Mammary epithelial cell (primary cell): ENCODE measurements at places on chromosomes 2 and 18. TPM values are rescaled to one million over a fixed set of nuclear protein-coding genes. Genes with fewer than 3 reads are reported as not detected.

EIPR1 gene
- 36.9 and 45.8 TPM in 2 replicates for total RNA-seq

COLEC12 gene
- not detected in 2 replicates for total RNA-seq

SH2D6 gene
- not detected for total RNA-seq

ORC2 gene
- 14.8 TPM for total RNA-seq

ZNF385B gene
- total RNA-seq = 1.2 TPM

ZNF521 gene
- not detected in 2 replicates for total RNA-seq

RNU2-63P gene
- total RNA-seq = 94.5 TPM
